ENCODE measurements at places on chromosomes 12 and 14.

- DNase-seq = no peak
These were observed 16.1 kb downstream of the UBC start for GRCh38 chr12:124898200-124898922.

- DNase-seq = no peak
These were observed 50.8 kb upstream of the HOXC13 start for GRCh38 chr12:53887881-53888280.

DNA sequence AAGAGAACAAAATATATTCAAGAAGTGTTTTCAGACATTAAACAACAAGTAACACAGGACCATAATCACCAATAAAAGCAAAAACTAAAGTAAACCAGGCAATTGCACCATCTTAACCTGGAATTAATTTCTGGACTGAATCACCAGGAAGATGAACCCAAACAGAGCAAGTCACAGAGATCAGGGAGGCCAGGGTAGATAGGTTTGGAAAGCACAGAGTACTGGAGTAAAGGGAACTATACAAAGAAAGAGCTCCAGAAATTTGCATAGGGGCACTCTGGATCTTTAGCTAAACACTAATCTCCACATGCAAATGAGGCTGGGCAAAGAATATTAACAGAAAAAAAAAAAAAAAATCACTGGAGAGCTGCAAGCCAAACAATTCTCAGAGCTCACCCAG, 84.7 kb downstream of the NUAK1 start:
- no peak for DNase-seq

DNA sequence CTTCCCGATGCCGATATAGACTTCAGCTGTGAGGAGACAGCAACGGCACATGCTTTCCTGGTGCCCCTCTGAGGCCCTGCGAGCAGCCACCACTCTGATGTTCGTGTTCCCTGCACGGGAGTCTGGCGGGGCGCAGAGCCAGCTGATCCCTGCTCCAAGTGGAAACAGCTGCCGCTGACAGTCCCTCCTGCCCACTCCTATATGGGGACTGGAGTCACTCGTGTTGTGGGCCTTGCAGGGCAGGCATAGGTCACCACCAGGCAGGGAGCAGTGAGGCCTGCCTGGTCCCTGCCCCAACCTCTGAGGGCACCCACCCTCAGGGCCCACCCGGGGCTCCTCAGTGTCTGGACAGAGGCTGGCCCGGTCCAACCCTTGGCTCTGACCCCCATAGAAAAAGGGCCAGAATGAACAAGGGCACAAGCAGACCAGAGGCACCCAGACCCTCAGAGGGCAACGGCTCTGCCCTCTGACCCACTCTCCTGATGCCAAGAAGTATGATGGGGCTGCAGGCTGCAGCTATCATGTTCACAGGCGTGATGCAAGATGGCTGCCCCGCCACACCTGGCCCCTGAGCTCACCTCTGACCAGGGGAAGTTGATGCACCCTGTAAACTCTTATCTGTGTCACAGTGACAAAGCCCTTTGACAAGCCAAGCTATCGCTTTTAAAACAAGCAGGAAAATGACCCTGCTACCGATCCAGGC, 181.6 kb downstream of the CALM1 start:
- DNase-seq = no peak

DNA sequence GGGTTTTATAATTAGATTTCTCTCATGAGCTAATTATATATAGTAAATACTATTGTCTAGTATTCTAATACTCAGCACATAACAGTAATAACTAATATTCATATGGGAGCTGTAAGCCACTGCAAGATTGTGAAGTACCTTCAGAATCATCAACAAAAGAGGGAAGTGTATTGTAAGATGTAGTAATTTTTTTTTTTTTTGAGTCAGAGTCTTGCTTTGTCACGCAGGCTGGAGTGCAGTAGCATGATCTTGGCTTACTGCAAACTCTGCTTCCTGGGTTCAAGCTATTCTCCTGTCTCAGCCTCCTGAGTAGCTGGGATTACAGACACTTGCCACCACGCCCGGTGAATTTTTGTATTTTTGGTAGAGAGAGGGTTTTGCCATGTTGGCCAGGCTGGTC, 3.1 kb downstream of the GPR33 start:
- no peak for DNase-seq

DNA sequence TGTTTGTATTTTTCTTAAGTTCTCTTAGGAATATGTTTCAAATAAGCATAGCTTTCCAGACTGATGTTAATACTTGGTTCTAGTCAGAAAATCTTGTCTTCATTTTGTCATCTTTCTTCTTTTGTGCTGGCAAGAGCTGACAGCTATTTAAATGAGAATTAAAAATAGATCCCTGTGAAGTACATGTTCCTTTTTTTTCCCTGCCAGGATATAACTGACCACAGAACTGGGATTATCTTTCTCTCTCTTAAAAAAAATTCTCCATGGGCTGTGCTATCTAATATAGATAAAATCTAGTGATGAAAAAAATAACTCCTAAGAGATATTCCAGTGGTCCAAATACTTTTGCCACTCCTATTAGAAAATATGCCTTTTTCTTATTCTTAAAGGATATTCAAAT, 163.4 kb downstream of the AKAP6 start:
- no peak for DNase-seq

GRCh38 chr14:35385042-35385839, 19.3 kb downstream of the NFKBIA start:
- peak; percentile 93 for DNase-seq

DNA sequence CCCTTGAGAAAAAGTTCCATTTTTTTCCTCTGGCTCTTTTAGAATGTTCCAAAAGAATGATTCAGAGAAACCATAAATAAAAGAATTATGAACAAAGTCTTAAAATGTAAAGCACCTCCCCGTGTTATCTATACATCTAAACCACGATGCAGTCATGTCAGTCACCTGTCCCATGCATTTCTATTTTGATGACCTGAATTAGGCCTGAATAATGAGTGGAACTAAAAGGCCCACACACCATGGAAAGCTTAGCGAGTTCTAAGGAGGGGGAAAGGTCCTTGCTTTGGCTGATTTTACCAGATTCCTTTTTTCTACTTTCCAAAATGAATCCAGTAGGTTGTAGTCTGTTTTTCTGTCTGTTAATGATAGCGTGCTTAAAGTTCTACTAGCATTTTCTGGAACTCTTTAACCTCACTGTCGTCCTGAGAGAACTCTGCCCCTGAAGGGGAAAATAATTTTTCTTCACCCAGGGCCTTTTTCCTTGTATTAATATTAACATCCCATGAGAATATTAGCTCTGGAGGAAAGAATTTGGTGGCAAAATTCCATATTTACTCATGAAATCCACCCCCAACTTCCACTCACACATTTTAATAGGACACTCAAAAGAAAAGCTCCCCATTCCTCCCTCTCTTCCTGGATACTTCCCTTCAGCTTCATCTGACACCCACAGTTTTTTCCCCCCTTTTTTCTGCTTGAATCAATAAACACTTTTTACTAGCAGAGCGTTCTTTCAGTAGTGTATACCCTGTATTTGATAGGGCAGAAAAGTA, 266.3 kb upstream of the DIO2 start:
- DNase-seq = no peak

- no peak for DNase-seq
These were observed 112.7 kb downstream of the IPO8 start for GRCh38 chr12:30582943-30583342.

DNA sequence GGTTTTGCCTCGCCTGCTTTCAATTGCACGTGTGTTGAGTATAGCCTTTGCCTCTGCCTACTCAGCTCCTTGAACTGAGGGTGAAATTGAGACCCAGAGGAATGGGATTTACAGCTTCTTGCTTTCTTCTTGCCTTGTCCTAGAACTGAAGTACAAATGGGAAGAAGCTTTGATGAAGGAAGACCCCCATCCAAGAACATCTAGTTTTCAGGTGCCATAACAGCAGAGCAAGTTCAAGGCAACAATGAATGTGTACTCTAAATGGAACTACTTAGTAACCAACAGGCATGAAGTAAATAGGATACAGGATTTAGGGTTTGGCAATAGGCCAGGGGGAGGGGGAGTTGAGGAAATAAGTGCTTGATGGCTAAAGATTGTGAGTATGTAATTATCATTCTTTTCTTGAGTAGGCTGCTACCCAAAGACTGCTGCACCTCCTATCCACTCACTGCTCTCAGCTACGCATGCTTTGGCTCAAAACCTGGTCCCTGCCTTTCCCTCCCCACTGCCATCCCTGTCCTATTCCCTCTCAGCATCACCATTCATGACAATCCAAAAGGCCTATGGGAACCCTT, 2.1 kb downstream of the GPX2 start:
- no peak for DNase-seq

DNA sequence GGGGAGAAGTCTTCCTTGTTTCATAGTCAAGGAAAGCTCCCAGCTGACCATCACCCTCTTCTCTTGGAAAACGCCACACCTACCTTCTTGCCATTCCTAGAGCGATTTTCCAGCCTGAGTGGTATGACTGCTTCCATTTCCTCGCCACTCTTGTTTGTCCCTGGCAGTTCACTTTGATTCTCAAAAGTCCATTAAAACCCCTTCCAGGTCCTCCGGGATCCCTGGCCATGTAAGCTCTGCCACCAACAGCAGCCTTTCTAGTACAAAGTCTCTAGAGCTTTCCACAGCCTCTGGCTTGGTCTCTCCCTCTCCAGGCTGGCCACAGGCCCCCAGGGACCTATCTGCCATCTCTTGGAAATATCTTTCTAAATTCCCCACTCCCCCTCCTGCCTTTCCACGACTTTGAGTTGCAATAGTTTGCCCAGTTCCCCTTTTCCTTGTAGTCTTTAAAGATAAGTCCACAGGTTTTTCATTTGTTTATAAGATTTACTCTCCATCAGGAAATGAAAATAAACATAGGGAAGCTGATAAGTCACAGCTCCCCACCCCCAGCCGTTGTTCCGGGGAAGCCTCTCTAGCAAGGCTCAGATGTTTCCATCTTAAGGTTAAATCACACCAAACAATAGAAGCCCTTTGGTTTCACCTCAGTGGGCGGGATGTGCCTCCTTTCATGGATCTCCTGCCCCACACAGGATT, 42.9 kb upstream of the SINHCAF start:
- peak; percentile 66 for DNase-seq

GRCh38 chr12:20011200-20011599, 357.1 kb upstream of the PDE3A start:
- DNase-seq = no peak

DNA sequence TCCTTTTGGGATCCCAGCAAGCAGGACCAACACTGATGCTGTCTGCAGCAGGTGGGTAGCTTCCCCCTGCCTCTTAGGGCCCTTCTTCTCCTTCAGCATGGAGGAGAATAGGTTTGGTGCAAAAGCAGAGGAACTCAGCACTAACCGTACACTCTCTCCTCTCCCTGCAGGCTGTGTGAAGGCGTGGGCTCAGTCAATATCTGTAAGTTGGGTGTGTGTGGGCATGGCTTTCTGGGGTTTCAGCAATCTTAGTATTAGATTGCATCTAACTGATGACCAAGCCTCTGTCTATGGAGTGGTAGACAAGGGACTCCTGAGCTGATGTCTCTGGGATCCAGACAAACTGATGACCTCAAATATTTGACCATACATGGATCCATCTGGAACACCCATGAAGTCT, 14.3 kb downstream of the KRT85 start:
- no peak for DNase-seq

GRCh38 chr14:51653079-51653774, 1.5 kb downstream of the FRMD6 start:
- DNase-seq = peak; percentile 85

DNA sequence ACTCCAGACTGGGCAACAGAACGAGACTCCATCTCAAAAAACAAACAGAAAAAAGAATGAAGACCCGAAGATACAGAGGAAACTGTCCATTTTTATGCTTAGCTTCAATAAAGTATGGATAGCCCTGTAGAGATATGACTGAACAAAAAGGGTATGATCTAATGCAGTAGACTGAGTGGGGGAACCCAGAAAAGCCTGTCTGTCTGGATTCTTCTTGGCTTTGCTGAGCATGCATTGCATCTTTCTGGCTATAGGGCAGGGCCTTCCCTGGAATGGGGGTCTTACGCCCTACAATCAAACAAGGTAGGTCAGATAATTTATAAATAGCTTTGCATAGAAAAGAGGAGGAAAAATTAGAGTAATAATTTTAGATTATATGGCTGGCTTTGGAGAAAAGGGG, 10.1 kb downstream of the MIA2 start:
- DNase-seq = no peak

- DNase-seq = no peak
These were observed 390.6 kb upstream of the TBX3 start for GRCh38 chr12:115074617-115075016.

GRCh38 chr14:70855486-70855885, 46.2 kb upstream of the MAP3K9 start:
- DNase-seq = no peak

- peak; percentile 28 for DNase-seq
These were observed 35.0 kb downstream of the ITPR2 start for GRCh38 chr12:26798023-26798422.

GRCh38 chr12:79597910-79598309, 92.9 kb downstream of the PAWR start:
- no peak for DNase-seq

DNA sequence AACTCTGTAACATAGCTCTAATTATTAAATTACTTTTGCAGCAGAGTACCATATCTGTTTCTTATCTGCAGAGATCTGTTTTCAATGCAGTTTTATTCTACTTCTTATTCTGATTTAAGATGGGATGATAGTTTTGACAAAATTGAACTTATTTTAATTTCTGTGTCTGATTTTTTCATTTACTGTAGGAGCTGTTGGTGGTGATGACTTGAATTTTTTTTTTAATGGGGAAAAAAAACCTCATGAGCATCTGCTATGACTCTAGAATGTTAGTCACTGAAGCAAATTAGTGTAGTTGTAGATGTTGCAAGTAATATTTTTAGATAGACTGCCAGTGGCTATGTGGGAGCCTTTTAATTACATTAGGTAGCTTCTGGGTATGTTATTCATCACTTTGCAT, 23.4 kb downstream of the DNM1L start:
- no peak for DNase-seq

DNA sequence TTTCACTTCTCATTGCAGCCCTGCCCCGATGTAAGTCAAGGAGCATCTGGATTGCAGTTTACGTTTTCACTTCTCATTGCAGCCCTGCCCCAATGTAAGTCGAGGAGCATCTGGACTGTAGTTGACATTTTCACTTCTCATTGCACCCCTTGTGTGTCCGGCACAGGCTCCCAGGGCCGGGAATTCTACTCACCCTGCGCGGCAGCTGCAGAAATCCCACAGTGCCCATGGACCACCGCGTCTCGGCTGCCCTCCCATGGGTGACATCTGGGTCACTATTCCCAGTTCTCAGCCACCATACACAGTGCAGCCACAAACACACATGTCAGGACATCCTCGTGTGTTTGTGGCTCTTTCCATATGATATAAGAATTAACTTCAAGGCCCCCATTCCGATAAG, 378.5 kb downstream of the ADGRD1 start:
- DNase-seq = no peak

DNA sequence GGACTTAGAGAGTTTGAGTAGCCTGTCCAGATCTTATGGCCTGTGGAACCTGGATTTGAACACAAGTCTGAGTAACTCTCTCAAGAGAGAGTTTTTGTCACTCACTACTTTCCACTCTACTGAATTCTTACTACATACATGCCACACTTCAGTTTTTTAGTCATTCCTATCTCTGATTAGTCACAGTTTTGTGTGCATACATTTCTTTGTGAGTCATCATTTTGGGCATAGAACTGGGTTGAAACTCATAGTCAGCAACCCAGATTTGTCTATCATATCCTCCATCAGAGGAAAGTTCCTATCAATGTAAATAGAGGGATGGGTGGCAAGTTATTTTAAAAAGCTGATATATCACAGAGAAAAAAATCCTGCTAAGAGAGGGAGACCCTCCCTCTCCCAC, 42.9 kb downstream of the FLRT2 start:
- no peak for DNase-seq

- DNase-seq = no peak
These were observed 1.5 kb downstream of the MAP4K5 start for GRCh38 chr14:50530794-50531365.

All from eye (tissue), 1 donor.